Cortex of kidney (tissue), 1 donor: ENCODE measurements at places on chromosomes 3 and 15.

DNA sequence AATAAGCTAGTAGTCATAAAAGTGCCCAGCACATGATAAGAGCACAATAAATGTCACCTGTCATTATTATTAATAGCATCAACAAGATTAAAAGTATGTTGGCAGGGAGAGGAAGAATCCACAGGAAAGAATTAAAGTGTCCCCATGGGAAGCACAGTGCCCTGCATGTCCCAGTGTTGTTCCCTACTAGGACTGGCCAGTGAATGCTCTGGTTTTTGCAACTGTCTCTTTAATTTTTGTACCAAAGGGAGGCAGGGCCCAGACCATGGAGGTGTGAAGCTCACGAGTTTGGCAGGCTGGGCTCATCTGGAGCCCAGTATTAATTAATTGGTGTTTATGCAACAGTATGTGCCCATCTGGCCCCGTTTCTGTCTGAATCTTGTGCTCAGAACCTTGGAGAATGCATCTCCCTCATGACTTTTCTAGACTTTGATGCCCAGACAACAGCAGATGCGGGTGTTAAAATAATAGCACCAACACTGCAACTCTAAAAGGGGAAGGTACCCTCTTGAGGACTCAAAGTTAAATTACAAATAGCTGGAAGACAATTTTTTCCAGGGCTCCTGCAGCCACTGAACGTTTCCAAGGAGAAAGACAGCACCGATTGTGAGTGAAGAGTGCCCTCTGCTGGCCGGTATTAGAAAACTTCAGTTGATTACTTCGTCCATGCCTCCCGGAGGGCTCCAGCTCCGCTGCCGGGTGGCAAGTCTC, 71.9 kb upstream of the SPATA12 start:
- no peak for DNase-seq

- no peak for DNase-seq
These were observed 9.2 kb upstream of the EHD4 start for GRCh38 chr15:41981371-41982132.

DNA sequence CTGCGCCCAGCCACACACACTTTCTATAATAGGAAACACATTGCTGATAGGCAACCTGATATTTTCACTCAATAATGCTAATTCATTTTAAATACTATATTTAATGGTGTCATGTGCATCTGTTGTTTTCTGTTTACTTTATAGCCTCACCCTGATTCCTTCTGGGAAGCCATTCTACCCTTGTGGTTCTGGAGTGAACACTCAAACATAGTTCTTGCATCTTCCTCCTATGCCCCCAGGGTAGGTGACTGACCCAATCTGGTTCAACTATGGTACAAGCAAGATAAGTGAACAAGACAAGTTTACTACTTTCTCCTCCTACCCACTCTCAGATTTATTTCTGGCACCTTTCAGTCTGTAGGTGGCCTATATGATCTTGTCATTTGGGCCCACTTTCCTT, 4.3 kb upstream of the SCG3 start:
- no peak for DNase-seq

DNA sequence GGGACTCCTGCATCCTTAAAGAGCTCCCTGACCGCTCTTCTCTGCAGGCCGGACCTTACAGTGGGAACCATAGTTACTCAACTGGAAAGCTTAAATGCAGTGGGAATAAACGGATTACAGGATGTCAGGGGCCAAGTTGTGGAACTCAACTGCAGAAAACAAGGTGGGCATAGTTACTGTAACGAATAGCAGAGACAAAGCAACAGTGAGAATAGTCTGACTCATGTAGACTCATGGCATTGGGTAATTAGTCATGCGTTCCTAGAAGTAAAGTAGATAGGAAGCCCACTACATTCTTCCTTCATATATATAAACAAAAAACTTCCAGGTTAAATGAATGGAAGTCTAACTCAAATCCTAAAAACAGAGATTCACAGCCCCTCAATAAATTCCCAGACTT, 95.5 kb upstream of the CHRNA7 start:
- DNase-seq, result no peak

DNA sequence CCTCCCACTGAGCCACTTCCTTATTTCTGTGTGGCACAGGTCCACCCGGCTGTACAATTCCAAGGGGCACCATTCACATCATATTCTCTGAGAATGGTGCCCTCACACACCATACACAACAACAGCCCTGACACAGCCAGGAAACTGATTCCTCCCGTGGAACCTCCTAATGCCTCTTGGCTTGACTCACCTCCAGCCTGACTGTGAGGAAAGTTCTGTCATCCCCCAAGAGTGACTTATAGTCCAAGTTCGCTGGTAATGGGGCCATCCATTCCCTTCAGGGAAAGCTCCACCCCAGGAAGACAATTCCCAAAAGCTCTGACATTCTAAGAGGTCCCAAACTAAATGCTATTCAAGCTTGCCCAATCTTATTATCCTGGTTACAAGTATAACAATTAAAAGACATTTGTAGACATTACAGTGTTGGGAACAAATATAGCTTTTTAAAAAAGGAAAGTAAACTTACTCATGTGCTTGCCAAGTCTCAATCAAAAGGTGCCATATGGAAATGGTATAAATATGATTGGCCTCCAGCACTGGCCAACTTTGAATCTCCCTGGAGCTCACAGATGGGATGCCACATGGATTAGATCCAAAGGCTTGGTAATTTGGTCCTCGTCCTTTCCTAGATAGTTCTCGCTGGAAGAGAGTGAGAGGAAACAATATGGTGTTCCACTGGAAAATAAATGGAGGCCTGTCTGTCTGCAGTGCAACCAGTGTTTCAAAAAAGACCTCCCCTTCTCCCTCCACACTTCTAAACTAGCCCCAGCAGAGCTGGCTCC, 56.3 kb upstream of the PSMD6 start:
- DNase-seq, result no peak
